ENCODE measurements at places on chromosomes 12 and 14.

DNA sequence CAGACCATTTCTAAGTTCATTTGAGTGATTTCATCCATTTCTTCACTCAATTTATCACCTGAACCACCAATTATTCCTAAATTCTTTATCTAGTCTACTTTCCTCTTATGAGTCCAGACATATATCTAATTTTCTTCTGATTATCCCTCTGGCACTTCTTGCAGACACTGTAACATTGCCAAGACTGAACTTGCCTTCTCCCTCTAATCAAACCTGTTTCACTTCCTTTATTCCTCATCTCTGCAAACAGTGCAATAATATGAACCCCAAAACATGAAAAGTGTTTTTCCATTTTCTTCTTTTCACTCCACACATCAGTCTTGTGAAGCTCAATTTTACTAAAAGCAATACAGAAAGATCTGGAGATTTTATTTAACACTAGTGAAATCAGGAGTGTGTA is 37.8 kb upstream of the PTPRQ start:
- no peak for DNase-seq

DNA sequence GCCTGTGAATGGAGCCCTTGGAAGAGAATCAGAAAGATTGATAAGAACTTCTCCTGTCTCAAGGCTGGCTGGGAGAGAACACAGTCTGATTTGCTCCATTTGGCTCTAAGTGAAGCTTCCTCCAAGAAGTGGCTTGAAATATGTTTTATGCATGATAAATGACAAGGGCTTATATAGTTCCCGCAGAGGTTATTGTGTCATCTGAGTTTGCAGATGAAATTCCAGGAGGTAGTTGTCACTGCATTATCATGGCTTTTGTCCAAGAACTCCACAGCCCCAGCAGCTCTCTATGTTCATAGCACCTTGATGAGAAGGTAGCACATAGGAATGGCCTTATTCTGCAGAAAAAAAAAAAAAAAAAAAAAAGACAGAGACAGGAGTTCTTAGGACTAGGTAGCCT is 108.5 kb downstream of the DACT1 start:
- no peak for DNase-seq

DNA sequence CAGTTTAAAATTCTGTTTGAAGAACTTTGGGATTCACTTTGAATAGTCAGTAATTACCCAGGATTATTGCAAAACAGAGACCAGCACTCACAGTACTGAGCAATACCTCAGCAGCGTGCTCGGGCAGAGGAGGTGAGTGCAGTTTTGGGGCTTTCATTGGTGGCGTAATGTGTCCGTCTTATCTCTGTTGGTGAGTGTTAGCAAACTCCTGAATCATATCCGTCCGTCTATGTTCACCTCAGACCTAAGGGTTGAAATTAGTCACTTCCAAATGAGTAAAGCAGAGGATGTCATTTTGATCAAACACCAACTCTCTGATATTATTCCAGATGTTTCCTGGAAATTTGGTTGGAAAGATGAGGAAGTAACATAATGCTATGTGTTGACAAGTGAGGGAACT is 82.8 kb downstream of the BORCS5 start:
- DNase-seq = no peak

DNA sequence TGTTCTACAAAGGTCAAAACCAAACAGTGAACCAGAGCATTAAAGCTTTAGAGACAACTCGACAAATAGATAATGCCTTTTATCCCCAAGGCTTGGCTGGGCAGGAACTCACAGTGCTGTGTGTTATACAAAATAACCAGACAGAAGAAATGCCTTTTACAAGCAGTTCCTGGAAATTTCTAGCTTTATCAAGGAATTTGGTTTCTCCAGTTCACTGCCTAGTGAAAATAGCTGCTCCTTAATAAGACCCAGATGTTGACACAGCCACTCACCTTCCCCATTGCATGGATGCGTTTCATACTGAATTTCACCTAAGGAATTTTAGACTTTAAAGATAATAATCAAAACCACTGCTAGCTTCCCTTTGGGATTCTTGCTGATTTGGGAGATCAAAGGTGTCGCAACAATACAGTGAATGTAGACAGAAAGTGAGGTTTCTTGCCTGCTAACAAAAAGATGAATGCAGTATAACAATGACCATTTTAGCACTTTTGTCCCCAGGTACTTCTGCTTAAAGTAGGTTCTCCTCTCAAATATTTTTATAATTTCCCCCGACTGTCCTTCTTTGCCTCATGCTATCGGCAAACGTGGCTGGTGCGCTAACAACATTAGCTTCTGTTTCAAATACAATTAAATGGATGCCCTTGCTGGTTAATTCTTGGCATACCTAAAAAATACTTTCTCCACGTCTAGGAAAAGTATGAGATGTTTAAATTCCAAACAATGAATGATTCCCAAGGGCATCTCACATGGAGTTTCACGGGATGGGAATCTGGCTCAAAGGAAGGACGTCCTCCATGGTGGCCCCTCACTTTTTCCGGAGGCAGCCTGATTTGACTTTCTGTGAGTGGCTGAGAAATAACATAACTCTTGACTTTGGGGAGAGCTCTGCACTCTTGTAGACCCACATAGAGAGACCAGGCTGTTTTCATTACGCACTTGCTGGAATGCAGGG is 162.4 kb downstream of the C12orf75 start:
- DNase-seq = no peak

DNA sequence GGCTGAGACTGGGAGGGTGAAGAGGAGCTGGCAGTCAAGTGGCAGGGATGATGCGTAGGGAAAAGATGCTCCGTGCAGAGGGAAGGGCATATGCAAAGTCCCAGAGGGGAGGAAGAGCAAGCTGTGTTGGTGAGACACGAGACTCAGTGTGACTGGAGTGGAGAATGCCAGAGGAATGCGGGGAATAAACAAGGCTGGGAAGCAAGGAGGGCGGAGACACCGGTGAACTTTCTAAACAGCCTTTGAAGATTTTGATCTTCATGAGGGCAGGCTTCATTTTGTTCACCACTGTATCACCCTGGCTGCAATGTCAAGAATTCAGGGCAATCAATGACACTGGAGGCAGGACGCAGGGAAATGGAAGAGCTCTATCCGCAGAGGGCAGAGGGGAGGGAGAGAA is 535.8 kb downstream of the FUT8 start:
- DNase-seq = no peak

DNA sequence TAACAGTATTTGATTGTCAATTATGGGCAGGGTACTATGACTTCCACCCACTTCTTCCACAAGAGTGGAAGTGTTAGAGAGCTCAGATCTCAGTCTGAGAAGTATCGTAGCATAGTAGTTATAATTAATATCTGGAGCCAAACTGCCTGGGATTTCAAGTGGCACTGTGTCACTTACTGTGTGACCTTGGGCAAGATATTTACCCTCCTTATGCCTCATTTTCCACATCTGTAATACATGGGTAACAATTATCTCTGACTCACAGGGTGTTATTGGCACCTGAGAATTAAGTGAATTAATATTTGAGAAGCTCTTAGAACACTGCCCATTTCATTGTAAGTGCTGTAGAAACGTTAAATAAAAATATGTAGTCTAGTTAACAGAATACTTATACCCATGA is 11.5 kb downstream of the RAB21 start:
- DNase-seq = no peak

DNA sequence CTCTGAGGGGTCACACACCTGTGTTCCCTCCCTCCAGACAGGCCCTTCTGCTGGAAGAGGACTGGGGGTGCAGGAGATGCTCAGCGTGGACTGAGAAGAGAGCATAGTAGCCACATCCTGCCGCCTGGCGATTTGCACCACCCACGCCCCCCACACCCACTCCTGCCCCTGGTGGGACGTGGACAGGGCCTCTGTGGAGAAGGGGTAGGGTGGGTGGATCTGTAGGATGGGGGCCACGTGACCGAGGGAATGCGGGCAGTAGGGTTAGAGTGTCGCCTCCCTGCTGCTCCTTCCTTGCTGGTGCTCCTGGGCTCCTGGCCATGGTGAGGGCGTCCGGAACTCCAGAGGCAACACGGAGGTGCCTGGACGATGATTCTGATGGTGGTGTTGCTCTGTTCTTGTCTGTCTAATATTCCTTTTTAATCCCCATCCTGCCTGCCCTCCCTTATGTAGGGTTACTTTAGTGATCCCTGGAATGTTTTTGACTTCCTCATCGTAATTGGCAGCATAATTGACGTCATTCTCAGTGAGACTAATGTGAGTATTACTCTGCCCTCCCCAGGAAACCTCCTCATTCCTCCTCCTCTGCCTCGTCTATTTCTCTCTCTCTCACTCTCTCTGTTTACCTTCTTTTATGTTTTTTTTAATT is 161.5 kb upstream of the FKBP4 start:
- no peak for DNase-seq

- DNase-seq = no peak
These were observed 187.6 kb downstream of the NOVA1 start for GRCh38 chr14:26410189-26410685.

DNA sequence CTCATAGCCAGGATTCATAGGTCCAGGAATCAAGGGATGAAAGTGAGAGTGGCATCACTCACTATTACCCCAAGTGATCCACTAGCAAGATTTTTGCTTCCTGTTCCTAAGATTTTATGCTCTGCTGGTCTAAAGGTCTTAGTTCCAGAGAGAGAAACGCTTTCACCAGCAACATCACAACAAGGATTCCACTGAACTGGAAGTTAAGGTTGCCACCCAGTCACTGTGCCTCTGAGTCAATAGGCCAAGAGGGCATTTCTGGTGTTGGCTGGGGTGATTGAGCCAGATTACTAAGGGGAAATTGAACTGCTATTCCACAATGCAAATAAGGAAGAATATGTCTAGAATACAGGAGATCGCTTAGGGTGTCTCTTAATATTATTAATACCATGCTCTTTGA is 142.5 kb upstream of the ARID2 start:
- DNase-seq = no peak

DNA sequence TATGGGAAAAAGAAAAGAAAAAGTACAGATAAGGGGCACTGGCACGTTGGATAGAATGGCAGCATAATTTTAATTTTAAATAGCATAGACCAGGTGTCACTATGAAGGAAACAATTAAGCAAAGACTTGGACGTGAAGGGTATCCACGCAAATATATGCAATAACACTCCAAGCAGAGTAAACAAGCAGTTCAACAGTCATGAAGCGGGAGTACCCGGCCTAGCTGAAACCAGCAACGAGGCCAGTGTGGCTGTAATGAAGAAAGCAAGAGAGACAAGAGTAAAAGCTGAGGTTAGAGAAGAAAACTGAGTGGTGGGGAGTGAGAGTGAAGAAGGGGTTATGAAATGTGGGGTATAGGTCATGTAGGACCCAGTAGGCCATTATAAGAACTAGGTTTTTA is 85.4 kb downstream of the BCL2L14 start:
- no peak for DNase-seq

- DNase-seq = no peak
These were observed 112.8 kb downstream of the EGLN3 start for GRCh38 chr14:33837943-33838683.

Measured in stimulated activated CD8-positive, alpha-beta memory T cell treated with anti-CD3 and anti-CD28 coated beads, Interleukin-4, amount 100 ng/mL, for 1 hour (primary cell).